ENCODE measurements at places on chromosomes 1 and 21.

DNA sequence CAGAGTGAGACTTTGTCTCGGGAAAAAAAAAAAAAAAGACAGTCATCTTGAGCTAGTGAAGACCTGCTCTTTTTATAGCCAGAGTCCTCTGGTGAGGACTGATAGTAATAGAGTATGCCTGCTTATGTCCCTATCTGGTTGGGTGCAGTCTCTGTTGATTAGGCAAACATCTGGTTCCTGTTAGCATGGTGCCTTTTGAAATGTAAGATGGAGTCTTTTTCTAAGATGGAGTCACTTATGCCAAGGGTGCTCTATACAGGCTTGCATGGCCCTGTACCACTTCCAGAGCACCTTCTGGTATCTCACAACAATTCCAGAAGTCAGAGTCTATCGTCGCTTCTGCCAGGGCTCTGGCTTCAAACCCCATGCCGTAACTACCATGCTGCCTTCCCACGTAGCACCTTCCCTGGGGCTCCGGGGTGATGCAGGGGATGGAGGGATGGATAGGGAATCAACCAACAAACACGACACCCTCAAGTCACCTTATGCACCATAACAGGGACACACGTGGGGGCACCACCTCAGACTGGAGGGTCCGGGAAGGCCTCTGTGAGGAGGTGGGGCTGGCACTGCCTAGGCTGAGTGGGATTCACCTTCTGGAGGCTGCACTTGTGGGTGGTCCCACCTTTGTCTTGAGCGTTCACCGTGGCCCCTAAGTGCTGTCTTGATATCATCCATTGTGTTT lies 11.6 kb upstream of the PADI6 start:
- DNase-seq = no peak

- no peak for DNase-seq
Observed at GRCh38 chr1:94259635-94260289, 22.4 kb upstream of the ARHGAP29 start.

DNA sequence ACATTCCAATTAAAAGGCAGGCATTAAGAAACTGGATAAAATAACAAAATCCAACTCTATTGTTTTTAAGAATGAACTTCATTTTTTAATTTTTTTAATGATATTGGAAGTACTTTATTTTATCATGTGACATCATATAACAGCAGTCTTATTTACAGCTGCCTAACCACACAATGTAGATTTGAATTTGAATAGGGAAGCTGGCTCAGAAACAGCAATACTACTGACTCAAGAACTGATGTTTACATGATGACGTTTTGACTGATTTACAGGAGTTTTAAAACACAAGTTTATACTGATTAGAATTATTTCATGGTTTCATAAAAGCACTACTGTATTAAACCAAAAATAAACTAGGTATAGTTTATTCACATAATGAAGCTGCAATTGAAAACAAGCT lies 348.7 kb upstream of the NR5A2 start:
- DNase-seq = no peak

GRCh38 chr1:225519166-225519863 lies 91.5 kb upstream of the LBR start:
- DNase-seq = no peak

GRCh38 chr1:955474-955873 lies 3.6 kb downstream of the NOC2L start:
- no peak for DNase-seq

DNA sequence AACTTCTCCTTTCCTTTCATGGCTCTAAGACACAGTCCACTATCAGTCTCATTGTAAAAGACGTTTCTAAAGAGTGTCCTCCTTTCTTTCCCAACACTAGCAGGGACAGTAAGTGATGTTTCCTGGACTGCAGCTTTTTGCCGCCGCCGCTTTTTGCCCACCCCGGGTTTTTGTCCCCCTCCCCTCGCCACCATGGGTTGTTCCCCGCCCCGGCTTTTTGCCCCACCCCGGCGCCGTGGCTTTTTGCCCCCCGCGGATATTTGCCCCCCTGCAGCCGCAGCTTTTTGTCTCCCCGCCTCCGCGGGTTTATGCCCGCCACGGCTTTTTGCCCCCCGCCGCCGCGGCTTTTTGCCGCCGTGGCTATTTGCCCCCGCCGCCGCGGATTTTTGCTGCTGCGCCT lies 95.2 kb downstream of the TPTE start:
- no peak for DNase-seq

- peak; percentile 26 for DNase-seq
Observed at GRCh38 chr1:156383023-156383422, 14.0 kb downstream of the RHBG start.

GRCh38 chr1:200035956-200036618 lies 8.6 kb downstream of the NR5A2 start:
- no peak for DNase-seq

GRCh38 chr1:99374109-99374508 lies 109.8 kb downstream of the PLPPR4 start:
- DNase-seq = no peak

DNA sequence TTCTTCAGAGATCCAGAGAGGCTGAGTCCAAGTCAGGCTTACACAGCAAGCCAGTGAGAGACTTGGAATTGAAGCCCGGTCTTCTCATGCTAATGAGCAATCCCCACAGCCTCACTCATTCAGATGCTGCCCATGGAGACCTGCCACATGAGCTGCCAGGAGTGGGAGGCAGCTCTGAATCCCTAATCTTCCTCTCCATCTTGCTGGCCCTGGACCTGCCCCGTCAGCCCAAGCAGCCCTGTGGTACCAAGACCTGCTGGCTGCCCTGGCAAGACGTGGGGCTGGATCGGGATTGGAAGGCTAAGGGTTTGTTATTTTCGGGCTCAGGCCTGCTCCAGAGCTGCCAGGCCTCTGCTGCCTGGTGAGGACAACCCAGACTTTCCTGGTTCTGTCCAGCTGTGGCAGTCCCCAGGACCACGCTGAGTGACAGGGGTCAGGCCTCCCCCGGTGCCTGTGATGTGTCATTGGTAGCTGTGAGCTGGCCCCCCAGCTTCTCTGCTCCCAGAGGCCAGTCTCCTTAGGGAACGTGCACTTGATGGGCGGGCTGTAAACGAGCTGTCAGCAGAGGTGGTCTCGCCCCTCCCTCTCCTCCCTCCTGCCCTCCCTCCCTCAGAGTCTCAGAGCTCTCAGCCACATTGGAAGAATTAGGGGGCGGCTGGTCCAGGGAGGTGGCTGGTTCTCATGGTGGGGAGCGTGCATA lies 135.0 kb downstream of the FOXD2 start:
- DNase-seq = no peak

DNA sequence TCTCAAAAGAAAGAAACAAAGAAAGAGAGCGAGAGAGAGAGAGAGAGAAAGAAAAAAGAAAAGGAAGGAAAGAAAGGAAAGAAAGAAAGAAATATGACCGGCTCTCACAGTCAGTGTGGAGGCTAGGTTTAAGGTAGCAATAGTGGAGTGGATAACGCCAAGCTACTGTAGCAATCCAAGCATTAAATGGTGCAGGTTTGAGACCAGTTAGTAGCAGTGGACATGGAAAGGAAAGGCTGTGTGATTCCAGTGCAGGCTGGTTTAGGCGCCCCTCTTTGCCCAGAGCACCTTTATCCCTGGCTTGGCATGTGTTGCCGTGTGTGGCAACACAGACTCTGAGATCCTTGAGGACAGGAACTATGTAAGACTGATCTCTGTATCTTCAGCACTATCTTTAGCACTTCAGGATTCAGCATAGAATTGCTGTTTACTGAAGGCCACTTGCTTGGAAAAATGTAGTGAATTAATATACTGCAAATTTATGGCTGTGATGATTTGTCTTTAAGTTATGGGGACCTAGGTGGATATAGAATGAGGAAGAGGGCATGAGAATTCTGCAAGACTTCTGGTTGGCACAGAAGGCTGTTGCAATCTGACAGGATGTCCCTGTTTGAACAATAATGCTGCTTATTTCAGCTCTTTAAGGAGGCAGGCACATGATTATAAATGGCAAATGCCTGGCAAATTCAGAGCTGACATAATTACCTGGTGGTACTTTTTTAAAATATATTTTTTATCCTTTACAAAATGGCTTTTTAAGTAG lies 10.8 kb upstream of the OSBPL9 start:
- DNase-seq = no peak

GRCh38 chr1:233909195-233909594 lies 4.7 kb downstream of the SLC35F3 start:
- DNase-seq = no peak

GRCh38 chr1:231893400-231894102 lies 267.0 kb downstream of the DISC1 start:
- DNase-seq = no peak

GRCh38 chr1:48232722-48233121 lies 10.2 kb downstream of the SLC5A9 start:
- DNase-seq = no peak

DNA sequence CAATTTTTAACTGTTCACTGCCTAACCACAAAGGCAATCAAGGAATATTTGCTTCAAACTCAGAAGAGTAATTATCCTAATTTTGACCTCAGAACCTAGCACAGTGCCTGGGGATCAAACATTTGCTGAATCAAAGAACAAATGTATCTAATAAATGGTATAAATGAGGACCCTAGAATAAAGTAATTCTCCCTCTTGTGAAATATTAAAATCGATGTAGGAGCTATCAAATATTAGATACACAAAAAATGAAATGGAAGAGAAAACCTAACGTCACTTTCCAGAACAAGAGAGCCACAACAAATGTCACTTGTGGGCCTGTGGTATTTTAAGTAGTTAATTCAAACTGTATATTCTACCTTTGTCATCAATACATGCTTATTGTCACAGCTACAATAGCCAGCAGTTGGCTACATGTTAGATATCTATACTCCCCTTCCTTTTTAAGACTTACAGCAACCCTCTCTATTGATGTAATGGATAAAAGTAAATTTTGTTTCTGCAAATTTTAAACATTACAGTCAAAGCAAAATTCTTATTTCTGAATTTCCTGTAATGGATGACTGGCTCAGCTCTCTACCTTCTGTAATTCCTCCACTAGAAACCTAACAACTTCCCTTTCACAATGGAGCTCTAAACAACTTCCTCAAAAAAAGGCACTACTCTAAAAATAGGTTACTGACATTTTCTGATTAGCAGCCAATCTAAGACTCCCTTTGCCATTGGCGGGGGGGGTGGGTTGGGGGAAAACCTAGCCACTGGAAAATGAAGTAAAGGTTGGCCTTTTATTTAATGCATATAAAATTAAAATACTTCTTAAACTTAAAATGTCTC lies 37.6 kb downstream of the PUM1 start:
- no peak for DNase-seq

DNA sequence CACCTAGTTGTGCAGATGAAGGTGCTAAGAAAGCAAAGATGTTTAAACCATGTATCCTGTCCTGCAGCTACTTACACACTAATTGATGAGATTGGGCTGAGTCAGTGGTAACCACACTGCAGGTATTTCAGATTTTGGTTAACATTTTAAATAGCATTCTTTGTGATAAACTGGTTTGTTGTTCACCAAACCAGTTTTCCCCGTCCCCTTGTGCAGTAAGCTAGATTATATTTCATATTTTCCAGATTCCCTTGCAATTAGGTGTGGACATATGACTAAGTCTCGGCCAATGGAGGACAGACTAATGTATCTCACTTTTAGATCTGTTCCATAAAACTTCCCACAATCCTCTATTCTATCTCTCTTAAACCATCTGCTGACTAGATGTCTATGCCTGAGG lies 320.4 kb downstream of the RWDD3 start:
- no peak for DNase-seq

- DNase-seq = no peak
Observed at GRCh38 chr21:46423546-46424038, 35.1 kb upstream of the DIP2A start.

GRCh38 chr1:117069220-117069844 lies 9.2 kb downstream of the TTF2 start:
- DNase-seq = no peak

DNA sequence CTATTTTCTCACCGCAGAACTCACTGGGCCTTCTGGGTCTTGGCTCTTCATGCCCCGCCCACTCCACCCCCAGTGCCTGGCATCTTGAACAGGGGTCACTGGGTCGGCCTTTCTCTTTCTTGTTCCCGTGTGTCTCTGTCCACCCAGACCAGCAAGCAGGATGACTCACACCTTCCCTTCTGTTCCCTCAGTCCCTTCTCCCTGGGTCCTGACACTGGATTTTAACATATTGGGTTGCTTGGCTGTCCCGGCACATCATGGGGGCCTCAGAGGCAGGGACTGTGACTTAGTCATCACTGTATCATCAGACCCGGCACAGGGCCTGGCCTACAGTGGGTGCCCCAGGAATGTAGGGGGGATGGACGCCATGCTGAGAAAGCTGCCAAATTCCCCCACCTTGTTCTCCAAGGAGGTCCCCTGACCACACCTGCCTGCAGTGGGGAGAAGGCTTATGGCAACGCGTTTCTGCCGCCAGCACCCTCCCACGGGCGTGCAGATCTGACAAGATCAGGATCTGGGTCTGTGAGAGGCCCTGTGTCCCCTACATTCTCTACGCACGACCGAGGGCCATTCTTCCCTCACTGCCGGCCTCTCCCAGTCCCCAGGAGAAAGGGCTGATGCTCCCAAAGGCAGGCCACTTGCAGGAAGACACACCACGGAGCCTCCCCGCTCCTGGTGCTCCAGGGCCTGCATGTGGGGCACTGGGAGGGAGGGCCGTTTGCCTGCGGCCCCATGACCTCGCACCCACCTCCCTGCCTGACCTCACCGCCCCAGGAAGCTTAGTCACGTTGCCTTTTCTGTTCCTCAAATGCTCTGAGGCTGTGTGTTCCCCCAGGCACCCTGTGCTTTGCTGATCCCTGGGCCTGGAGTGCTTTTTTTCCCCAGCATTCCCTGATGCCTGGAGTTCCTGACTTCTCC lies 157.2 kb upstream of the TMEM51 start:
- DNase-seq = peak; percentile 24

GRCh38 chr1:15038232-15039016 lies 115.1 kb upstream of the TMEM51 start:
- no peak for DNase-seq

- DNase-seq = no peak
Observed at GRCh38 chr1:203486618-203487370, 7.2 kb upstream of the OPTC start.

DNA sequence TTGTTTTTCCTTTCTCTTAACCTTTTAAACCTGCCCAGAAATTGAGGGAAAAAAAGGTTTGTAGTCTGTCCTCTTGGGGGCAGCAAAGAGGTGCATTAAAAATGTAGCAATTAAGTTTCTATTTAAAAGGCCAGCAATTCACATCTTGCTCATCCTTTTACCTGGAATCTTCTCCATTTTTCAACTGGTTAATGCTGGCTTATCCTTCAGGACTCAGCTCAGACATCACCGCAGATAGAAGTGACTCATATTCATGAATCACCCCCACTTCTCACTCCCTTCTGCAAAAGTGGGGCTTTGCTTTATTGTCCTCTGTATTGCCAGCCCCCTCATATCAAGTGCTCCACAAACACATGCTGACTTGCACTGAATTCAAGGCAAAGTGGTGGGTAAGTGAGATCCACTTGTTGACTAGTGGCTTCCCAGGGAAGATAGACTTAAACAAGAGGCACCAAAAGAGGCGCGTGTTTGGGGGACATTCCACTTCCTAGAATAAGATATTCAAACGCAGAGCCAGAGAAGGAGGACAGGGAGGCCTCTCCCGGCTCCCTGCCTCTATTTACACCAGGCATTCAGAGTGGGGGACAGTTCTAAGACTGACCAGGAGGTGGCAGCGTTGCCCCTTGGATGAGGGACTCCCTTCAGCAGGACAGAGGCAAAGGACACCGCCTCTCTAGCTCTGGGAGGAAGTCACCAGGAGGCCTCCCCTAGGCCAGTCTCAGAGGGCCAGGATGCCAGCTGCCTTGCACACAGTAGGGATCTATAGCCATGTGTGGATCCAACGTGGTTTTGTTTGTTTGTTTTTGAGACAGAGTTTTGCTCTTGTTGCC lies 23.2 kb upstream of the ZNF648 start:
- peak; percentile 78 for DNase-seq
